ENCODE measurements at places on chromosomes 3 and 15.

DNA sequence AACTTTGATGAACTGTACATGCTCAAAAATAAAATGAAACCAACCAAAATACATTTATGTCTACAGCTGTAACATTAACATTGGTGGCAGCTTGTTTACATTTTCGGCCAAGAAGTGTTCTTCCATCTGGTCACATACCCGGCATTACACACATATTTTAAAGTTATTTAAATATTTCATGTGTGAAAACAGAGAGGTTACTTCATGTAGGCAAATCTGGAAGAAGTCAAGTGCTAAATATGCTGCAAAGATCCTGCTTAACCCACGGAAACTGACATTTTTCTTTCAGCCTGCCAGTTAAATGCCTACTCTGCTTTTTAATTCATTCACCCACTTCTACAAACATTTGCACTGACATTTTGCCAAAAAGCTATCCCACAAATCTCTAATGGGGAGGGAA lies 69.7 kb downstream of the MB21D2 start:
- no peak for DNase-seq

GRCh38 chr3:106877627-106878026 lies 499.6 kb upstream of the CCDC54 start:
- no peak for DNase-seq

DNA sequence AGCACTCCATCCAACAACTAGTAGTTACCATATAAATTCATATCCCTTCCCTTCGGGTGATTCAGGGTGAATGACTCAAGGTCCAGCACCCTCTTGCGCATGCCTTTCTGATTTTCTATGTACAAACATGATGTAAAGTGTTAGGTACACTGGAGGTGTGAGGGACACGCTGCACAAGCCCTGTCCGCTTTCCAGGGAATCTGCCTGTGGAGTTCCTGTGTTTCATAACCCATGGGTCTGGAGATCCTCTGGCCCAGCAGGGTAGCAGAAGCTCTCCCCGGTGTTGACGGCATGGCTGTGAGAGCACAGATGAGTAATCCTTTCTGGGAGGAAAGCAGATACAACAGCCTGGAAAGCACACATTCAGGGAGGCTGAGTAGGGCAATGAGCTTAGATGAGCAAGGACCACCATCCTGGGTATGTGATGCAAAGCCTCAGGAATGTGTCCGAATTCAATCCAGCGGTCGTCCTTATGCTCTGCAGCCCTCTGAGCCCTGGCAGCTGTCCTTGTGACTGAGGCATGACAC lies 142.9 kb upstream of the TP63 start:
- DNase-seq: no peak

- no peak for DNase-seq
These were observed 1036.1 kb downstream of the MCTP2 start for GRCh38 chr15:95267481-95267880.

DNA sequence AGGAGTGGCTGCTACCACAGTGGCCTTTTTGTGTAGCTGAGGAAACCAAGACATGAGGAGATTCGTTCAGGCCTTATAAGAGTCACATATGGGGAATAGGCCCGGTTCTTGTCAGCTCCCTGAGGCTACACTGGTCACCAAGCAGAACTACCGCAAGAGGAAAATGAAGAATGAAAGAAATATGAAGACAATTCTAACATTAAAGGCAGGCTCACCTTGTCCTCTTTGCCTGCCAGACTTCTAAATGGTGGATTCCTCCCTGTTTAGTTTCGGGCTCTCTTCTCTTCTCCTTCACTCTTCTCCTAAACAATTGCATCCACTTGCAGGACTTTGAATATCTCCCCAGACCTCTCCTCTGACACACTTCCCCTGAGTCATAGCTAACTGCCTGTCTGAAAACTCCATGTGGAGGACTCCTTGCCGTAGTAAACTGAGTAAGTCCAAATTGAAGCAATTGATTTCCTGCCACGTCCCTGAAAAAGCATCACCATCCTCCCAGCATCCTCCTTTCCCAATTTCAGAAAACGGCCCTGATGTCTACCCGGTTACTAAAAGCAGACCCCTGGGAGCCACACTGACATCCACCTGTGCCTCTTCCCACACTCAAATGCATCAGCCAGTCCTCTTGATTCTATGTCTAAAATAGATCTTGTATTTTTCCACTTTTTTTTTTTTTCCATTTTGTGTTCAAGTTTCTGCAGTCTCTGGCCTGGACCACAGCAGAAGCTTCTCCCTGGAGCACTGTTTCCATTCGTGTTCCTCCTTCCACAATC lies 30.3 kb upstream of the VEPH1 start:
- DNase-seq: no peak

DNA sequence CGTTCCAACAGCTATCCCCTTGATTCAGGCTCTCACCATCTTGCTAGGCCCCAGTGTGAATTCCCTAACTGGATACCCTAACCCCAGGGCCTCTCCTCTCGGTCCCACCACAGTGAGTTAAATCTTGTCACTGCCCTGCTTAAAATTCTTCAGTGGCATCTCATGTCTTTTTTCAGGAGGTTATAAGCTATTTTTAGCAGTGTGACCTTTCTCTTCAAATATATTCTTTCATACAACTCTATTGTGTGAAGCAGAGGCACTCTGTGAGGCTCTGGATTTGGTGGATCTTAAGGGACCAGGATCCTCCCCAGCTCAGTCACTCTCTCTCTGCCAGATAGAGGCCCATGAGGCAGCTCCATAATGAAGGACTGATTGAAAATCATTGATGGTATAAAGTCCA lies 760.4 kb downstream of the NTRK3 start:
- DNase-seq: no peak

DNA sequence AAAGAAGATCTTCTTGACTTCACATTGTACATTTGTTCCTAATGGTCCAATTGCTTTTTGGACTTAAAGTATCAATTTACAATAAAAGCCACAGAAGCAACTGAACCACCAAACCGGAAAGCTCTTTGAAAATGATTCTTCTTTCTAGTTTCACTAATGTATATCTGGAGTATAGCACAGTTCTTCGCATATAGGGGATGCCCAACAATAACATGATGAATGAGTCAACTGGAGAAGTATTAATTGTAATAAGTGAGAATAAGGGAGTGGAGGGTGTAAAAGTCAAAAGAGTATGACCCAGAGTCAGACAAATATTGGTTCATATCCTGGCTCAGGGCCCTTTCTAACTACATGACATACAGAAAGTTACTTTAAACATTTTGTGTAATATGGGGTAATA lies 425.2 kb downstream of the ZBTB20 start:
- no peak for DNase-seq

DNA sequence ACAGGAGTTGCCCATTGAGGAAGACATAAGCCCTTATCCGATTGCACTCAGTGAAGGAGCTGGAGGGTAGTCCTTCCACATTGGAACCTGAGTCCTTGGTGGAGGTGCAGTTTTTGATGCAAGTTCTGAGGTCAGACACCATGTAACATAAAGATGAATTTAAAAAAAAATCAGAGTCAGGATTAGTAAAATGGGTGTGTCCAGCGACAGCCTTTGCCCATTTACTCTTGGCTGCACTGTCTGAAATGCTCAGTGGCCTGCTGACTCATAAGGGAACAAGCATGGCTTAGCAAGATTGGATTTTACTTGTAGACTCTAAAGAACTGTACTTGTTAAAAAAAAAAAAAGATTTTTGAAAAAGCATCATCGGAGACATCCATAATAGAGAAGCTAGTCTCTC lies 241.1 kb upstream of the TOPAZ1 start:
- DNase-seq: no peak

DNA sequence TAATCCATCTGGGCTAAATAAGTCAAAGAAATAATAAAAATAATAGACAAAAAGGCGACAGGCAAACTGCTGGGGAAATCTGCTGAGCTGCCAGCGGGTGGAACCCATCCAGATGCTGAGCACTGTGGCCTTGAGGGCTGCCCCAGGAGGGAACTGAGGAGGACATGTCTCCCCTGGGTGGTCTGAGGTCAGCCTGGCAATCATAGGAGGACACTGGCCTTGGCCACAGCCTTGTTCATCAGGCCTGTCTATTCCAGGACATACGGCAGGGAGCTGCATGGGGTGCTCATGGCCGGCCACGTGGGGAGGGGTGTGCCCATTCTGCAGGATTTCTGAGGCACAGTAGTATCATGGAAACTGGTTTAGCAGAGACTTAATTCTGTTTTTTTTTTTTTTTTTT lies 21.5 kb upstream of the SNRPA1 start:
- DNase-seq: no peak

DNA sequence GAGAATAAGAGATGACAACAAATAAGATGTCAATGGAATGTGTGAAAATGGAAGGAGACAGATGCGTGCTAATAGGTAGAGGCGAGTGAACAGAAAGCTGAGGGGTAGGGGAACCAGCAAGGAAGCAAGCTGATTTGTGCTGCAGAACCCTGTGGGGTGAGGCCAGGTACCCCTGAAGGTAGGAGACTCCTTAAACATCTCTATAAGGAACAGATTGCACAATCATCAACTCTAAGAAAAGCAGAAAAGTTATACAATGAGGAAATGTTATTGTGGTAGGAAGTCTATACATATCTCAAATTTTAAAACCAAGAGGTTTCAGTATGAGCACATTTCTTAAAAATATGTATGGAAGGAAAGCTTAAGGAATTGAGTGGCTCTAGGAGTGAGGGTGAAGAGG lies 315.0 kb upstream of the TPM1 start:
- DNase-seq: no peak

- no peak for DNase-seq
These were observed 119.0 kb downstream of the AKAP13 start for GRCh38 chr15:85499371-85499887.

DNA sequence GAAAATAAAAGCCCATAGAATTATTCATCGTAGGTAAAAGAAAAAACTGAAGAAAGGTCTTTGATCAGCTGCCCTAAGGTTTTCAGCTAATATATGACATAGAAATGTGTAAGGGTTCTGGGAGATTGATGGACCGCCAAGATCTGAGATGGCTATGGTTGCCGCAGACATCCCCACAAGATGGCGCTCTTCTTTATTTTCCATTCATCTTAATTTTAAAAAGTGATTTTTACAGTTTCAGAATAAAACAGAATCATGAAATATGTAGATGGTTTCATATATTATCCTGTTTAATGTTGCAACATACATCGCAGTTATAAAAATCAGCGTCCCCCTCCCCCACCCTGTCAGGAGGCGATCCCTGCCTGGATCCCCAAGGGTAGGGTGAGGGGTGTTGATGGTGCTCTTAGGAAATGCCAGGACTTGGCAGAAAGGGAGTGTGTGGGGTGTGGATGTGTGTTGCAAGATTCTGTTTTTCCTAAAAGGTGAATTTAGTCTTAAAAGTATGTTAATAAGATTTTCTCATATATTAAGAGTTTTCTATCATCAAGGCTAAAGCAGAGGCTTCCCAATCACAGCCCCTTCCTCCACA lies 68.8 kb downstream of the ANXA2 start:
- no peak for DNase-seq

DNA sequence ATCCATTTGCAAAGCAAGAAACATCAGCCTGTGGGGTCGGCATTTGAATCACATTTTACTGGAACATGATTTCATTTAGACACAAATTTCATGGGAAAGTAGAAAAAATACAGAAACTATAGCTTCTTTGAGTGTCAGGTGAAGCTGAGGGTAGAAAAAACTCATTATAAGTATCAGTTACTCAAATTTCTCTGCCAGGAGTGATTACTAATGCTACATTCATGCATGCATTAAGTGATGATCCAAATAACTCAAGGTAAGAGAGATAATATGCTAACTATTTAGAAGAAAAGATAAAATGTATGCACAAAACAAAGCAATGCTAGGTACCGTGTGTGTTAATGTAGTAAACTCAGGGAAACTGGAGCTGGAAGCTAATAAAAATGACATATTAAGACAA lies 406.0 kb downstream of the GAP43 start:
- no peak for DNase-seq

- DNase-seq: no peak
These were observed 7.3 kb downstream of the TMEM158 start for GRCh38 chr3:45218578-45219390.

- DNase-seq: no peak
These were observed 97.5 kb downstream of the RFTN1 start for GRCh38 chr3:16415911-16416476.

GRCh38 chr3:126577261-126577660 lies 18.5 kb upstream of the C3orf22 start:
- DNase-seq: no peak

DNA sequence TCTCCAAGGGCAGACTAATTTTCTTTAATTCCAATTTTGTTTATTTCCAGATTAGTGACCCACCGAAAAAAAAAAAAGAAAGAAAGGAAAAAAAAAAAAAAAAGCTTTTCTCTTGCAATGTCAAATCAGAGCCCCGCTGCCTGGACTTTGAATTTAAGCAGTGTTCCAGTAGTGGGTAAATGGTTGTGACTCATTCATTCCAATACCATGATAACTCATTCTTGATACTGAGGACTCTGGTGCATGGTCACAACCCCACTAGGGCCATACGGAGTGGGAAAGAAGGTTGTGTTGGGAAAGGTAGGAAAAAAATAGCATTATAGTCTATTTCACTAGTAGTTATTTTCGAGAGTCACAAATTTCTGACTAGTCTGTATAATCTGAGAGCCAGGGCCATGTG lies 59.1 kb upstream of the COL8A1 start:
- no peak for DNase-seq

DNA sequence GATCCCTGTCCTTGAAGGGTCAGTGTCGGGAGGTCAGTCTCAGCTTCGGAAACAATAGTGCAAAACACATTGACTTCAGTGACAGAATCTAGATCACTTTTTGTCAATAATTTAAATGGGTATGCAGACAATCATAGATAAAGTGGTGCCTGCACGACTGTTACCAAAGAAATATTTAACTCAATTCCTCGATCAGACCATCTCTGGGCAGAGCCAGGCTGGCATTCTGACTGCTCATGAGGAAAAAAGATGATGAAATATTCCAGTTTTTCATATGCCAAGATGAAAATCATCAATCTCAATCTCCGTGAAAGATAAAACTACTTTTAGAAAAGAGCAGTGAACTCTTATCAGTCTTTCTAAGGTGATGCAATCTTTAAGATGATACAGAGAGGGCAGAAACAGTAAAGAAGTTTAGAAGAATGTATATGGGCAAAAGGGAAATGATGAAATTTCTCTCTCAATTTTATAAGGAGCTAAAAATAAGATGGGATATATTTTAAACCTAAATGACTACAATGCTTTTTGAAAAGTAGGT lies 169.9 kb downstream of the WDR72 start:
- DNase-seq: no peak

DNA sequence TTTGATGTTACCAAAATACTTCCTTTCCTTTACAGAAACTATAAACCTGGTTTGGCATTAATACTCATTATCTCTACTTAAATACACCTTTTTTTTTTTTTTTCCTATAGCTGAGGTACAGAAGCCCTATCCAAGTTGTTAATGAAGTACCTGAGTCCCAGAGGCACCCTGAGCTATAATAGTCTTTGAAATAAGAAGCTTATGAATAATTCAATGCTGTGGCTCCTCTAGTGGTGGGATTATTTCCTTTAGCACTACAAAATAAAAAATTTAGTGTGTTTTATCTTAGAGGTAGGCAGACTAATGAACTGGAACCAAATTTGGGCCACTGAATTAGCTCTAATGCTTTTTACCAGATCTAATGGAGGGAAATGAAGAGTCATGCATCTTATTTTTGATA lies 611.9 kb downstream of the EDEM1 start:
- no peak for DNase-seq

- no peak for DNase-seq
These were observed 15.0 kb upstream of the TBL1XR1 start for GRCh38 chr3:177212278-177212610.
